ENCODE measurements at places on chromosomes 16 and 17. TPM values are rescaled to one million over a fixed set of nuclear protein-coding genes. Genes with fewer than 3 reads are reported as not detected.
A peak's percentile ranks its signal among the peaks of the same experiment; 100 is the strongest.

ODAD4 gene
- total RNA-seq = 1.3 TPM

TGFB1I1 gene
- total RNA-seq = 7.0 TPM

CACNG1 gene
- not detected for total RNA-seq

DNA sequence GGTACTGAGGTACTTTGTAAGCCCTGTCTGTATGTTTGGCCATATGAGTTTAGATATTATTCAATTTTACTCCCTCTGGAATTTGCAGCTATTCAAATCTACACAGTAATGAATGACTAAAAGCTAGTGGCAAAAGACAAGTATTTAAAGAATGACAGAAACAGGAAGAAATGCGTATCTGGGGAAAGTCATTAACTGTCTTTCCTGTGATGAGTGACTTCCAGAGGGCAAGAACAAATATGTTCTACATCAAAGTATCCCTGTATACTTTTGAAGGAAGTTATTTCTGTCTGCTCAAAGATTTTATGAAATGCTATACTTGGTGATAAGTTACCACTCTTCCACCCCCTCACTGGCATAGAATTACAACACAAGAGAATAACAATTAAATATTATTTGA, 489.3 kb upstream of the SOX9 start:
- no peaks in the 10 kb centered on the region for H3K27me3 ChIP-seq
- DNase-seq = no peak
- no peak overlapping the region for H3K4me3 ChIP-seq
- H3K36me3 ChIP-seq = no peaks in the 10 kb centered on the region
- H3K4me1 ChIP-seq = no peaks in the 10 kb centered on the region
- no peak overlapping the region for H3K27ac ChIP-seq

GRCh38 chr17:17783825-17784656, 52.7 kb downstream of the SREBF1 start:
- no peak overlapping the region for H3K27ac ChIP-seq
- H3K27me3 ChIP-seq = peaks cover 6% of the 10 kb centered on the region
- H3K36me3 ChIP-seq = no peaks in the 10 kb centered on the region
- H3K4me1 ChIP-seq = peaks cover 32% of the 10 kb centered on the region
- DNase-seq = no peak
- H3K4me3 ChIP-seq = peak overlapping the region; percentile 58

DNA sequence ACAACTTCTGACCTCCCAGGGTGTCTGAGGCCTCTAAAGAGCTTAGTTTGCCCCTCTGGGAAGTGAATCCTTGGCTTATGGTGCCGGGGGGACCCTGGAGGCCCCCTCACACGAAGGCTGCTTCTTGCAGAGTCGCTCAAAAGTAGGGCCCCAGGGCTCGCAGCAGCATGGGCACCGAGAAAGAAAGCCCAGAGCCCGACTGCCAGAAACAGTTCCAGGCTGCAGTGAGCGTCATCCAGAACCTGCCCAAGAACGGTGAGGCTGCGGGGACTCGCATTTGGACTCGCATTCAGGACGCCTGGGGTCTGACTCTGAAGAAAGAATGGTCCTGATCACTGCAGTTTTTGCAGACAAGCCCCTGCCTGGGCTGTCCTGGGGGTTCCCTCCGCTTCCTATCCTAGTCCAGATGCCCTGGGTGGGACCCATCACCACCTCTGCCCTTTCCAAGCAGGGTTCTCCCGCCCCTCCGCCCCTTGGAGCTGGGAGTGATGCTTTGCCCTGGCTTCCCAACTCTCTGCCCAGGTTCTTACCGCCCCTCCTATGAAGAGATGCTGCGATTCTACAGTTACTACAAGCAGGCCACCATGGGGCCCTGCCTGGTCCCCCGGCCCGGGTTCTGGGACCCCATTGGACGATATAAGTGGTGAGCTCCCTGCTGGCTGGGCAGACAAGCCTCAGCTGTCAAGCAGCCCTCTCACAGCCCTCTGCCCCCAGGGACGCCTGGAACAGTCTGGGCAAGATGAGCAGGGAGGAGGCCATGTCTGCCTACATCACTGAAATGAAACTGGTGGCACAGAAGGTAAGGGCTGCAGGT, 698 bp downstream of the ACBD4 start:
- H3K4me1 ChIP-seq = no peaks in the 10 kb centered on the region
- no peak for DNase-seq
- no peaks in the 10 kb centered on the region for H3K36me3 ChIP-seq

GRCh38 chr16:22635357-22635761, 124.7 kb downstream of the NPIPB5 start:
- DNase-seq = no peak
- H3K36me3 ChIP-seq = no peaks in the 10 kb centered on the region
- H3K27ac ChIP-seq = peak overlapping the region; percentile 72
- no peaks in the 10 kb centered on the region for H3K27me3 ChIP-seq
- no peak overlapping the region for H3K4me3 ChIP-seq

All from H1 (cell line).